Astrocyte of the spinal cord (primary cell): ENCODE measurements at places on chromosomes 16 and 17.

DNA sequence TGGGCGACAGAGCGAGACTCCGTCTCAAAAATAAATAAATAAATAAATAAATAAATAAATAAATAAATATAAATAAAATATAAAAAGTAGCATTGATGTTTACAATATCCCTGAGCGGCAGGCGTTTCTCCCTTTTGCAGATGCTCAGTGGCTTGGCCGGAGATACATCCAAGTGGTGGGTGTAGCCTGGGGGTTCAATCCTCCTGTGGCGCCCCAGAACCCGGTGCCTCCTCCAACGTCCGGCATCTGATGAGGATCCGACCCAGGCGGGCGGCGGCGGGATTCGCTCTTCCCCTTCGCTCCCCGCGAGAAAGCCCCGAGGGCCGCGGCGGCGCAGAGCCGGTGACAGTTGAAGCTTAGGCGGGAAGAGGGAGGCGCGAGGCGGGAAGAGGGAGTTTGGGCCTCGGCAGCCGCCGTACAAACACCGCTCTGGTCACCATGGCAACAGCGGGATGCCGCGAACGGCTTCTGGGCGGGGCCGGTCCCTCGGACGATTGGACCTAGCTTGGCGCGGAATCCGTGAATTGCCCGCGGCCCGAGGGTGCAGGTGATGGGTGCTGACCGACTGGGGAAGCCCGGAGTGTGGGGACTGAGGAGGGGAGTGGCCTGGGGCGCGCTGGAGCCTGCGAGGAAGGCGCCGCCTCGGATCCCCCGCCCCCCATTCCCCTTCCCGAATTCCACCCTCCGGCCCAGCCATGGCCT lies 12.7 kb upstream of the ALDOA start:
- peak; percentile 90 for DNase-seq

DNA sequence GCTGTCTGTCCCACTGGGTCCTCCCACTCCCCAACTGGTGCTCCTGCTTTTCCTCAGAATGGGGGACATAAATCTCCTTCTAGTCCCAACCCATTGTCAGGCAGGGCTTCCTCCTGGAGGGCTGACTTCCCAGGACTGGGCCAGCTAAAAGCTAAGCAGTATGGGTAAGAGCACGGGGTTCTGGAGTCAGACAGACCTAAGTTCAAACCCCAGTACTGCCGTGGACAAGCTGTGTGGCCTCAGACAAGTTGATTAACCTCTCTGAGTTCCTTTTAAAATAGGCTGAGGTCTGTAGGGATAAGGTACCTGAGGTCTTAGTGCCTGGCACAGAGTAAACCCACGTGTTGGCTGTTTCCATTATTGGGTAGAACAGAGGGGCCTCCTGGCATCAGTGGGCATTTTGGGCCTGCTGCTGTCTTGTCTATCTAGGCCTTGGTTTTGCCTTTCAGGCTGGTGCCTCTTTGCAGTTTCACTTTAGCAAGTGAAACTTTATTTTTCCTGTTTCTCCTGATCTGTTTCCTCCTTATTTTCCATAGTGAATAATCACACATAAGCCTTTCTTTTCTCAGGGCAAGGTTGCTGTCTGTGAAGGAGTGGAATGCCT lies 114.6 kb downstream of the PRKCB start:
- no peak for DNase-seq

DNA sequence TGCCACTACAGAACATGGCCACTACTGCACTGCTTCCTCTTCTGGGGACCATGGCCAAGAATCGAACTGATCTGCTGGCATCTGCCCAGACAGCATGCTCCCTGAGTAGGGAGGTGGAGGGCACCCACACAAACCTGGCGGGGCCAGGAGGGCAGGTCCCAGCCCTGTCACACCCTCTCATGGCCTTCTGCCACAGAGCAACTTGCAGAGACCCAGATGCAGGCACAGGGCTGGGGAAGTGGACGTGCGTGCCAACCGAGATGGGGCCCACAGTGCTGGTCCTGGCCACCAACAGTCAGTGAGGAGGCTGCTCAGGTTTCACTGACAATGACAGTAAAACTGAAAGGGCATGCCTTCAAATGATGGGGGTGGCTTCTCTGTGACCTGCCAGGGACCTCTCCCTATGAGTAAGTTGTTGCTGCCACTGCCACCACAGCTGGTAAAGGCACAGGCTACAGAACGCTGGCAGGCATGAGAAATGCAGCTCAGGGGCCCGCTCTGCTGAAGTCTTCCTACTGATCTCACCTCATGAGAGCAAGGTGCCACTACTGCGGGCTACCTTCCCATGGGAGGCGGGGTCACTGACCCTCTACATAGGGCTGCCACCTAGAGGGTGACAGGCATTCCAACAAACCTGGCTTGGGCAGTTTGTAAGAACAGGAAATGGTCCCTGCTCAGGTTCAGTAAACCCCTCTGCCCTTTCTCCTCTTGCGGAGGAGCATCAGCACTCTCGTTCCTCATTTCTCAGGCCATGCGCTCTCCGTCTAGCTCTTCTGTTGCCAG lies 15.5 kb downstream of the HIC1 start:
- DNase-seq = no peak

- DNase-seq = no peak
These were observed 42.6 kb upstream of the CLEC18B start for GRCh38 chr16:74463888-74464287.

GRCh38 chr17:29592850-29593551 lies at the start of gene ANKRD13B:
Gene ANKRD13B, plus strand, starts transcription at chr17:29593132. Its CDS starts 490 bp downstream, at chr17:29593622.
- DNase-seq = no peak

DNA sequence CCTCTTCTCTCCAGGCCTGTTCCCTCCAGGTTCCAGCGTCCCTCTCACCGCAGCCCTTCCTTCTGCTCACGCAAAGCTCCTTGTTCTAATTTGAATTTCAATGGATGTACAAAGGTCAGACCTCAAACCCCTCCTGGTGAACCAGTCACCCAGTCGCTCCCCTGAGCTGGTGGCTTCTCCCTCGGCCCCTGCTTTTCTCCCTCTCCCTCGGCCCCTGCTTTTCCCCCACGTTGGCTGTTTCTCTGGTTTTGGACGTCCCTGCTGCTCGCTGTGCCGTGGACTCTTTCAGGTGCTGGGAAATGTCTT lies 8.6 kb upstream of the MSLN start:
- DNase-seq = no peak
